ENCODE measurements at places on chromosomes 7 and 10.

DNA sequence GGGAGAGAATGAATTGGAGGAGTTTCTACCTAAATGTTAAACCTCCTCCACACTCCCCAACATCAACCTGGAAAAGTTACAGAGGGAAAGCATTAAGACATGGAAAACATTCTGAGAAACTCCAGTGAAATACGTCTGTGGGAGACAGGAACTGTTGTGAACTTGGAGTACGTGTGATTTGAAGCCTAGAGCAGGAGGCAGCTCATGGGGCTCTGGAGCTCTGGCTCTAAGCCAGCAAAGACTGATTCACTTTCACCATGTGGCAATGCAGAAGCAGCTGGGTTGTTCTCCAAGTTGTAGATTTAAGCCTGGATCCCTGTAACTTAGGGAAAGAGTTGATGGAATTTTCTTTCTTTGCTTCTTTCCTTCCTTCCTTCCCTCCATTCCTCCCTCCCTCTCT, 503.2 kb downstream of the NRG3 start:
- no peak for DNase-seq

DNA sequence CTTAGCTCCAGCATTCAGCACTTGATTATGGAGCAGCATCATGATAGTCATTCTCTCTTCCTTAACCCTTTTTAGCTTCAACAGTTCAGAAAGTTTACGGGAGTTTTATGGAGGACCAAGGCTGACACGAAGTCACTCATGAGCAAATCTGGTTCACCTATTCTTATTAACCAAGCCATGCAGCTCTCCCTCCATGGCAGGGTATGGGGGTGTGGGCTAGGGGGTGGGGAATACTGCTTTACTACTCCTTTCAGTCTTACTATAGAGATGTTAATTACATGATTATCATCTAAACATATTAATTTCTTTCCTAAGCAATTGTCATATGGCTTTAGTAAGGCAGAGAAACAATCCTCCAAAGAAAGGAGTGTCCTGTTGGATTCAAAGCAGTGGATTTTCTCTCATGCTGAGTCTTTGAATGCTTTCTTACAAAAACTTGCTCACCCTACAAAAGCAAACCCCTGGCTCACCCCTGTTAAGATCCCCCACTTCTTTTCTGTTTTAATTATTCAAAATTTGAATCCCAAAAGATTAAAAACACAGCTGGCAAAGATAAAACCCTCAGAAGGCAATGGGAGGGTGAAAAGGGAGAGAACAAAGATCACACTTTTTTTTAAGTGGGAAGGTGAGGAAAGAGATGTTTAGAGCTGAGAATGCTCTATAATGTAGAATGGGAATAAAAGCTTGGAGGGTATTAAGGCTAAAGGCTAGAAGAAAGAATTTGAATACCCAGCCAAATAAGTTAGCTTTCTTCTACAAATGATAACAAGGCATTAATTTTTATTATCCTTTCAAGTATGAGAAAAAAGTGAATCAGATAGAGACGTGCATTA, 46.4 kb upstream of the SEMA3E start:
- no peak for DNase-seq

- DNase-seq: no peak
Observed at GRCh38 chr7:117492649-117493048, 12.8 kb downstream of the CFTR start.

DNA sequence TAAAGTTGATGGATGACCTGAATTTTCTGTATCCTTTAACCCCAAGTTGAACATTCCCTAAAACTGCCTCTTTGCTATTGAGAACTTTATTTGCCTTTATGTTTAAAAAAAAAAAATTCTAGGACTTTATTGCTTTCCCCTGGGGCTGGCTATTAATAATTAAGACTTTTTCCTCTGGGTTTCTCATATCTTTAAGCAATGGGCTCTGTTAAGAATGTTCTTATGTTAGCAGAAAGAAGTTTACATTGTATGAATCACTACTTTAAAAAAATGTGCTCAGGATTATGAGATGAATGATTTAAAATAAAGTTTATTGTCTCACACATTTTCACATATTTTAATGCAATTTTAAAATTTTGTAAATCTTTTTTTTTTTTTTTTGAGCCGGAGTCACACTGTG, 19.5 kb downstream of the TAX1BP1 start:
- DNase-seq: no peak

- DNase-seq: no peak
Observed at GRCh38 chr10:99569253-99569939, 36.7 kb downstream of the NKX2-3 start.

GRCh38 chr7:150823043-150823442, 22.5 kb downstream of the TMEM176A start:
- DNase-seq: no peak

DNA sequence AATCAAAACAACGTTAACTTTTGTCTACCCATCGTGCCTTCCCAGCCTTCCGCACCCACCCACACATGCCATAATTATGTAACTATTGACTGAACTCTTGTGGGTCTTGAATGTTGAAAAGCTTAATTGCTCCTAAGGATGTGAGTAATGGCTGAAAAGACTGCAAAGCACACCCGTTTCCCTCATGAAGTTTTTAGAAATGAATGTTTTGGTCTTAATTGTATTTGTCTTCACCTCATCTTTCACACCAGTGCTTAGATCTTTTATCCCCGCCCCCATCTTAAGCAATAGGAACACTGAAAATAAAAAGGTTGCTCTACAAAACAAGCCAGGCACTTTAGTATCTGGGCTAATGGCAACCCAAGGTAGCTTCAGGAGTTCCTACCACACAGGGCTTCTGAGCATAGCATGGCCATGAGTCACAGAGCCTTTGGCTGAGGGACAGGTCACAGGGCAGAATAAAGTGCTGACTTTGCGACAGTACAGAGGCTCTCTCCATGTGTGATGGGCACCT, 690.5 kb downstream of the PARD3 start:
- no peak for DNase-seq

DNA sequence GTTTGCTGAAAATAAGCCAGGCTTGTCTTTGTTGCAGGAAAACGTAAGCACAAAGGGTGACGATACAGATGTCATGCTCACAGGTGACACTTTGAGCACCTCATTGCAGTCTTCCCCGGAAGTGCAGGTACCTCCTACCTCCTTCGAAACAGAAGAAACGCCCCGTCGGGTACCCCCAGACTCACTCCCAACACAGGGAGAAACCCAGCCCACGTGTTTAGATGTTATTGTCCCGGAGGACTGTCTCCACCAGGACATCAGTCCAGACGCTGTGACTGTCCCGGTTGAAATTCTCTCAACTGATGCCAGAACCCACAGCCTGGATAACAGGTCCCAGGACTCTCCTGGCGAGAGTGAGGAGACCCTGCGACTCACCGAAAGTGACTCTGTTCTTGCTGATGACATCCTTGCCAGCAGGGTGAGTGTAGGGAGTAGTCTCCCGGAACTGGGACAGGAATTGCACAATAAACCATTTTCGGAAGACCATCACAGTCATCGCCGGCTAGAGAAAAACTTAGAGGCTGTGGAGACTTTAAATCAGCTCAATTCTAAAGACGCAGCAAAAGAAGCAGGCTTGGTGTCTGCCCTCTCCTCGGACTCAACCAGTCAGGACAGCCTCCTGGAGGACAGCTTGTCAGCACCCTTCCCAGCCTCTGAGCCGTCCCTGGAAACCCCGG, 18.3 kb upstream of the BHLHA15 start:
- no peak for DNase-seq

- DNase-seq: no peak
Observed at GRCh38 chr7:11228515-11228914, 254.8 kb downstream of the PHF14 start.

- DNase-seq: no peak
Observed at GRCh38 chr10:20215547-20216152, 399.4 kb downstream of the PLXDC2 start.

GRCh38 chr7:126533715-126534114, 719.0 kb downstream of the GRM8 start:
- DNase-seq: no peak

GRCh38 chr7:53603461-53603860, 568.0 kb downstream of the POM121L12 start:
- no peak for DNase-seq

DNA sequence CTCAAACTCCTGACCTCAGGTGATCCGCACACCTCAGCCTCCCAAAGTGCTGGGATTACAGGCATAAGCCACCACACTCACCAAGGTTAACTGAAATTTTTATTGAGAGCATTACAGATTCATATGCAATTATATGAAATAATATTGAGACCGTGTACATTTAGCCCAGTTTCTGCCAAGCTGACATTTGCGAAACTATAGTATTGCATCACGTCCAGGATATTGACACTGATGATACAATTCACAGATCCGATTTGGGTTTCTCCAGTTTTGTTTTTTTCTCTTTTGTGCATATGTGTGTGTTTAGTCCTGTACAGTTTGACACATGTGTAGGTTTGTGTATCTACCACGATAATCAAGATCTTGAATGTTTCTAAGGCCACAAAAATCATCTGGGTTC, 627.9 kb upstream of the FOXK1 start:
- DNase-seq: no peak

GRCh38 chr7:104946338-104946737, 67.7 kb upstream of the KMT2E start:
- DNase-seq: no peak

DNA sequence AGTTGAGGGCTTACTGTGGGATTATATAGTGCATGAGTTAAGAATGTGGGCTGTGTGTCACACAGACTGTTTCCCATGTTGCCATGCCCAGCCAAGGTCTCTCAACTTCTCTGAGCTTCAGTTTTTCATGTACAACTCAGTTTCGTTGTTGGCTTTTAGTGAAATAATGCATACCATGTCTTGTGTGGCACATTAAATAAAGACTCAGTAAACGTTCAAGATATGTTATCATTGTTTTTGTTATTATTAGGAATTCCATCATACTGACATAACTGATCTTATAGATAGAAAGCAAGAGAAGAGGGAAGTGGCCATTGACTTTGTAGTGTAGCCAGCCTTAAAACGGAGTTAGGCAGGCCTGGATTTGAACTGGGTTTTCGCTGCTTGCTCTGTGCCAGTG, 2.9 kb downstream of the CDK14 start:
- DNase-seq: no peak

DNA sequence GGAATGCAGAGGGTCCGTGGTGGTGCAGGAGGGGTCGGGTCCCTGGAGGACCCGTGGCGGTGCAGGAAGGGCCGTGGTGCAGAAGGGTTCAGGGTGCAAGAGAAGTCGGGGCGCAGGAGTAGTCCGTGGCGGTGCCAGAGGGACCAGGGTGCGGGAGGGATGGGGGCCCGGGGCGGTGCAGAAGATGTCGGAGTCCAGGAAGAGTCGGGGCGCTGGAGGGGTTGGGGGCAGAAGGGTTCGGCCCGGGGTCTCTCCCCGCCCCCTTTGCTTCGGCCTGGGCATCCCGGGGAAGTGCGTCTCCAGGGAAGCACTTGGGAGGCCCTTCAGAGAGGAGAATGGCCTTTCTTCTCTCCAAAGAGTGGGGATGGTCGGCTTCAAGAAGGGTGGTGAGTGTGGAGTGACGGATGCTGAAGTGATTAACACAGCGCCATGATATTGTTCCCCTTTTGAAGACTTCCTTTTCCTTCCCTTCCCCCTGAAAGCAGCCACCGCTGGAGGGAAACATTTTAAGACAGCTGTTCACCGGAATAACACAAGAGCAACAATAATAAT, 997 bp downstream of the WDR37 start:
- no peak for DNase-seq

DNA sequence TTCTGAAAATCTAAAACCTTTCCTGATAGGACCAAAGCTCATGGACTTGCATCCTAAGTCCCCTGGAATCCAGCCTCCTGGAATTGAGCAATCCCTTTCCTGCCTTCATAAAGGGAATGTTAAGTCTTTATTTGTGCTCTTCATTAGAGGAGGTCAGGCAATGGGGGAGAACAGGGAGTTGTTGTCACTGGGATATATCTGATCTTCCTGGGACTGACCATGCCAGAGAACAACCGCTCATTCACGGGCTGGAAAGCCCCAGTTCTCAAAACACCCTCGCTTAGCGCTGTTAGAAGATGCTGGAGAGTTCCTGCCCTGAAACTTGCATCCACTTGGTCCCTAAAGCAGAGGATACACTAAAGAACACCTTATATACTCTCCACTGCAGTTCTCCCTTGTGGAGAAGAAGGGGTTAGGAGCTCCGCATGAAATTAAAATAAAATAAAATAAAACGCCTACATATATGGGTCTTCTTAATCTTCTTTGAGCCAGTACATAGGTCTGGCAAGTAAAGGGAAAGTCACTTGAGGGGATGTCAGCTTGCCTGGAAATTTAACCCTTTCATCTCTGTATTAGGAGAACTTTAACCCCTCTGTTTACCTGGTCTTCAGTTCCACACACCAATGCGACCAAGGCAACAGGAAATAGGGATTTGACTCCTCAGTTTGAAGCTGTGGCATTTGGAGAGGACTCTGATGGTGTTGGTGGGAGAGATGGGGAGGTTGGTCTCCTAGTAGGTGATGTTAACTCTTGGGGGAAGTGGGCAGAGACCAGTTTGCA, 1.2 kb downstream of the SORCS1 start:
- no peak for DNase-seq

DNA sequence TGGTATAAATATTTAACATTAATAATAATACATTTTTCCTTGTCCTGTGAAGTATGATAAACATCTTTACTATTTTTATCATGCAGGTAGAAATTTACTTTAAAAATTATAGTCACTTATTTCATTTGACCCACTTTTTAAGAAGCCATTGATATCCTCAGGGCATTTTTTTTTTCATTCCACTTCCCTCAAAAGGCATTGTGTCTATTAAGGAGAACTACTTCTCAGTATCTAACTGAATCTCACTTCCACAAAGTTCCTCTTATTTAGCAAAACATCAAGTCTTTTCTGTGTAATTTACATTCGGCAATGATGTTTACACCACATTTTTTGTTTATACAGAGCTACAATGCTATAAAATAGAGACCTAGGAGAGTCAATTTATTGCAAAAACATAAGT, 388.2 kb upstream of the AKR1E2 start:
- DNase-seq: no peak

DNA sequence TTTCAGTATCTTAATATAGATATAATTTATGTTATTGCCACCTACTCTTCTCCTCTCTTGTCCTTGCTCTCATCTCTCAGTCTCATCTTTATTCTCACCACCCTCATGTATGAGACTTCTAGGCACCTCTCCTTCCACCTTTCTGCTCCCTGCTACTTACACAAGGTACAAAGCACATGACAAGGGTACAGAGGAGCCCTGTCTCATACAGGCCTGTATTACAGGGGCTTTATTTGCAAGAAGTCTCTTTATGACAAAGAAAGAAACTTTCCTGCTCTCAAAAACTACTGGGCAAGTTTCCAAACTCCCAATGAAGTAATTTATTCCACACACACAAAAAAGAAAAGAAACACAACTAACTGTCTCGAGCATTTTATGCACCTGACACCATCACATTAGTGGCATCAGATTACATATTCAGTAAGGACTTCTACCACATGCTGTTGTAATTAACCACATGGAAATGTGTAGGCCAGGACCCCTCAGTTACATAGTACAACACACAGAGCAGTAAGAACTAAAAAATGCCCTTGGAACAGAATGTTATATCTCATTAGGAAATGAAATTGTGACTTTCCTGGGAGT, 253.1 kb downstream of the FZD1 start:
- no peak for DNase-seq

- DNase-seq: no peak
Observed at GRCh38 chr10:79559726-79560125, 481 bp downstream of the SFTPA2 start.

All from amniotic stem cell (primary cell).